Stimulated activated CD4-positive, alpha-beta T cell treated with anti-CD3 and anti-CD28 coated beads, Interleukin-12 subunit alpha, Interleukin-12 subunit beta, amount 100 ng/mL, for 48 hours (primary cell): ENCODE measurements at places on chromosomes 6 and 20.

- DNase-seq, result no peak
These were observed 83.4 kb downstream of the ELOVL4 start for GRCh38 chr6:79864001-79864400.

DNA sequence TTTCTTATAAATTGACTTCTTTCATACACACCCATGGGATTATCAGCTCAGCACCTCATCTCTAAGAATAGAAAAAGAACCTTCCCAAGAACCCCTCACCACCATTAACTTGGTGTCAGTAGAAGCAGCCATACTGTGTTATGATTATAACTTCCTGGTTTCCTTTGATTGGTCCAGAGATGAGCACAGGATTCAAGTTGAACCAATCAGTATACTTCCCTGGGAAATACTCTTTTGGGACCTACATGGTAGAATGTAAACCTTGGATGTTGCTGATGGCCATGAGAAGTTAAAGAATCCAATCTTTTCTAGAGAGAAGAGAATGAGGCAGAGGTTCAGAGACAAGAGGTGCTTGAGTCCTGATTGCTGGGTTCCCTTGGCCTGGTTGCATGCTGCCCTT lies 190.8 kb downstream of the BMP7 start:
- DNase-seq, result no peak

GRCh38 chr6:169957351-169957963 lies 206.0 kb downstream of the ERMARD start:
- DNase-seq, result no peak

DNA sequence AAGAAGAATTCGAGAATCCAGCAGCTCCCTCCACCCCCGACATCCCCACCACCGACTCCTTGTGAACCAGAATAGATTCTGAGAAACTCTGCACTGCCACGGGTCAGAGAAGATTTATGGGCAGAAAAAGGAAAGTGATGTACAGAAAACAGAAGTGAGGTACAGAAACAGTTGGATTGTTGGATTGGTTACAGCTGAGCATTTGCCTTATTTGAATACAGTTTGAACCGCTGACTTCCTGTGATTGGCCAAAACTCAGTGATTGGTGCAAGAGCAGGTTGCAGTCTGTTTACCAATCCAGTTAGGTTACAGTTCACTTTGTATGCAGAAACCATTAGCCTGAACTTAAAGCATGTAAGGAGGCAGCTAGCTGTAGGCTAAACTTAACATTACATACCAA lies 131.2 kb upstream of the HDDC2 start:
- DNase-seq, result no peak

- no peak for DNase-seq
These were observed 87.2 kb downstream of the DST start for GRCh38 chr6:56555438-56555872.

- DNase-seq, result no peak
These were observed 805 bp downstream of the MSH5 start for GRCh38 chr6:31740397-31741223.

- DNase-seq, result peak; percentile 56
These were observed 49.5 kb downstream of the TRERF1 start for GRCh38 chr6:42402184-42402583.

- DNase-seq, result no peak
These were observed 54.4 kb downstream of the JAG1 start for GRCh38 chr20:10619427-10619826.

- DNase-seq, result no peak
These were observed 13.3 kb upstream of the ITPR3 start for GRCh38 chr6:33607784-33608161.

DNA sequence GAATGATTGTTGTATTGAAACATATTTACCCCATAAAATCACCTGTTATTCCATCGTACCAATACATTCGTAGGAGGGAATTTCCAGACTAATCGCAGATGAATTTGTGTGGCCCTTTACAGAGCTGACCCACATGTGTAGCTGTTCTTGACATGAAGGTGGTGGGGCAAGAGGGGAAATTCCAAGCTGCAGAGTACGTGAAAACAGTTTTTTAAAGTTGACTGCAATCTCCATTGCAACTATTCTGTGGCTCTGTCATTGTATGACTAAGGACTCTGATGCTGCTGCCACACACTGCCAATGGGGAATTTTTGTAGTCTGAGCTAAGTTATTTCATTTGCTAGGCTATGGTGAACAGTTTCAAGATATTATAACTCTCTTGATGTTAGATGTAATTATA lies 46.4 kb upstream of the ADTRP start:
- no peak for DNase-seq

GRCh38 chr6:11217360-11218101 lies 14.9 kb downstream of the NEDD9 start:
- DNase-seq, result no peak

DNA sequence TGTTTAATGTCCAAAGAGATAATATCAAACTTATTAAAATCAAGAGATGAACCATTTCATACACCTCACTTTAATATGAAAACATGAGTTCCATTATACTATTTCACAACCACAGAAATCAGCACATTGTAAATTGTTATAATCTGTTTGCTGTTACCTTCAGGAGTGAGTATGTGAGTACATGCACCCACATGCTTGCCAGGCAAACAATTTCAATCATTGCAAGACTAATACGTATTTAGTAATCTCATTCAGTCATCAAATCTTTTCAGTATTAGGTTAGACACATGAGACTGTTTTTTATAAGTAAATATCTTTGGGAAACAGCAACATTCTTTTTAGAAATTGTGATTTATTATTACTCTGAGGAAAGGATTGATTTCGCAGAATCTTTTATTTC lies 9.3 kb upstream of the EPM2A start:
- no peak for DNase-seq

DNA sequence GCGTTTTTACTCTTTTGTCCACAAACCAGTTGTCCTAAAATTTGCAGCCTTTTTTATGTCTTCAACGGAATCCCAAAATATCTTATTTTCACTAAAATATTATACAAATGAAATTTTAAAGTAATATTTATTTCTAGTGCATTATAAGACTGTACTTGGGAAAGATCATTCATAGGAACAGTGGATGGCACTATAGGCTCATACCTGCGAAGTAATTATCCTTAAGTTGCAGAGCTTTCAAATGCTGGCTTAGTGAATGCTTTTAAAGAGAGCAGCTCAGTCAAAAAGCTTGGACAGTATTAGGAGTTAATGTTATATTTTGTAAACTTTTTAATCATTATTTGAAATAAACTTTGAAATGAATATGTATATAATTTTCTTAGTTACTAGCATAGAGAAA lies 254.9 kb downstream of the CDKAL1 start:
- DNase-seq, result no peak
